ENCODE measurements at places on chromosomes 7 and 10.

DNA sequence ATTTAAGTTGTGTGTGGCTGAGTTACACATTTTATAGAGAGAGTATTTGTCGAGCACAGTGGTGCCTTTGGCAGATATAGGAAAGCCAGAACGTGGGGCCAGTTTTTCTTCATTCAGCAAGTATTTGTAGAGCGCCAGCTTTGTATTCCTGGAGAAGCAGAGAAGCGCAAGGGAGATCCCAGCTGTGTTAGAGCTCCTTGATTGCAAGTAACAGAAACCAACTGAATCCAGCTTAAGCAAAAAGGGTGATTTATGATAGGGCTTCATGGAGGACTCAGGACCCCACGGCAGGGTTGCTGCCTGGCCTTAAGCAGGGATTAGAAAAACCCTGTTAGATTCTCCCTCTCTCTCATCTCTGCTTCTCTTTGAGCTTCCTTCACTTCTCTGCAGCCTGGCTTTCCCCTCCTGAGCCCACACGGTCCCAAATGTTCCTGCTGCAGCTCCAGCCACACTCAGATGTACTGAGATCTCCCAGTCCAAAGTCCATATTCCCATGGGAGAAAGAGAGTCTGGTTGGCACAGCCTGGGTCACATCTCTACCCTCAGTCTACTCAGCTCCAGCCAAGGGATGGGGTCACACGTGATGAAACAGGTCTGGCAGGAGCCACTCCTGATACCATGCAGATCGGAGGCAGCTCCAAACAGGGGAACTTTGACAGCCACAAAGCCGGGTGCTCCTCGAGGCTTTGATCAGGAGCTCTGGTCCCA lies 16.7 kb downstream of the UBTD1 start:
- no peak for DNase-seq

DNA sequence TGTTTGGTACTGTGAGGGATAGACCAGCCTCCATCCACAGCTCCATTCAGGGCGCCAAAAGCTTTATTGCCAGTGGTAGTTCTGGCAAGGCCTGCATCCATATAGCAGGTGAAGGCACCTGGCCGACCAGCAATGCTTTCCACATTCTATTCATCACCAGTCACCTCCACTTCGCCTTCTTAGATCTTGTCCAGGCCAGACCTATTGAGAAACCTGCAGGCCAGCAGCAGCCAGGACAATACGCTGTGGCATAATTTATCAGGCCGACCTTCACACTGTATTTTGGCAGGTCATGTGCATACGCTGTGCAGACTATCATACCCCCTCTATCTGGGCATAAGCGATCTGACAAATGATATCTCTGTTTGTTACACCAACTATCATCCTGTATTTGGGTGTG lies 15.2 kb upstream of the KNDC1 start:
- no peak for DNase-seq

- no peak for DNase-seq
Measured at GRCh38 chr10:82742478-82742877, 867.5 kb downstream of the NRG3 start.

DNA sequence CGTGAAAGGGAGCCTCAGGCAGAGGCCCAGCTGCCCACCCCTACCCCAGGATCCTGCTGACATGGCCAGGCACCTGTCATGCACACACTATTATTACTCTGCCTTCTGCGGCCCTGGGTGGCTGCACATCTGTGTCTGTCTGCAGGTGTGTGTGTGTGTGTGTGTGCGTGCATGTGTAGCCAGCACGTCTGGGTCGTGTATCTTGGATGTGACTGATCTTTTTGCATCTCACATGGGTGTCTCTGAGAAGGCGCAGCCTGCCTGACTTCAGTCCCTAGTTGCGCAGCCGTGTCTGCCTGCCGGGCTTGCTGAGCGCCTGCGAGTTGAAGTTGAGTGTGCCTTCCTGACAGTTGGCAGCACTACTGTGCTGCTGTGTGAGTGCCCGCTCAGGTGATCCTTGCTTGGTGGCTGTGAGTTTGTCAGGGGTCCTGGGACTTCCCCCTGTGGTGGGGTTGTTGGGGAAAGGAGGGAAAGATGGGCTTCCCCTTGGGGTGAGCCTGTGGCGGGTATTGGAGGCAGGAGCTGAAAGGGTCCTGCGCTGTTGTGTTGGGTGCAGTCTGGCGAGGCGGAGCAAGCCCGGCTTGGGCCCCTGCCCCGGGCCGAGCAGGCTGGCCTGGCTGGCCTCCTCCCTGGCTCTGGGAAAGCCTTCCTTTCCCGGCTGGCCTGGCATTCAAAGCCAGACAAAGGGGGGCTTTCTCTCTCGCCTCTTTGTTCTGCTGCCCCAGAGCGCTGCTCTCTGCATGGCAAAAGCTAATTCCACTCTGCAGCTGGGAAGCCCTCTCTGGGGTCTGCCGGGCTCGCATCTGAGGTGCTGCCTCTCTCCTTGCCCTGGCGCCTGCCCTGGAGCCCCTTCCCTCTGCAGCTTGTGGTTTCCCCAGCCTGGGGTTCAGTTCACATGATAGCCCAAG lies 4.9 kb downstream of the TRIM8 start:
- peak; percentile 33 for DNase-seq

DNA sequence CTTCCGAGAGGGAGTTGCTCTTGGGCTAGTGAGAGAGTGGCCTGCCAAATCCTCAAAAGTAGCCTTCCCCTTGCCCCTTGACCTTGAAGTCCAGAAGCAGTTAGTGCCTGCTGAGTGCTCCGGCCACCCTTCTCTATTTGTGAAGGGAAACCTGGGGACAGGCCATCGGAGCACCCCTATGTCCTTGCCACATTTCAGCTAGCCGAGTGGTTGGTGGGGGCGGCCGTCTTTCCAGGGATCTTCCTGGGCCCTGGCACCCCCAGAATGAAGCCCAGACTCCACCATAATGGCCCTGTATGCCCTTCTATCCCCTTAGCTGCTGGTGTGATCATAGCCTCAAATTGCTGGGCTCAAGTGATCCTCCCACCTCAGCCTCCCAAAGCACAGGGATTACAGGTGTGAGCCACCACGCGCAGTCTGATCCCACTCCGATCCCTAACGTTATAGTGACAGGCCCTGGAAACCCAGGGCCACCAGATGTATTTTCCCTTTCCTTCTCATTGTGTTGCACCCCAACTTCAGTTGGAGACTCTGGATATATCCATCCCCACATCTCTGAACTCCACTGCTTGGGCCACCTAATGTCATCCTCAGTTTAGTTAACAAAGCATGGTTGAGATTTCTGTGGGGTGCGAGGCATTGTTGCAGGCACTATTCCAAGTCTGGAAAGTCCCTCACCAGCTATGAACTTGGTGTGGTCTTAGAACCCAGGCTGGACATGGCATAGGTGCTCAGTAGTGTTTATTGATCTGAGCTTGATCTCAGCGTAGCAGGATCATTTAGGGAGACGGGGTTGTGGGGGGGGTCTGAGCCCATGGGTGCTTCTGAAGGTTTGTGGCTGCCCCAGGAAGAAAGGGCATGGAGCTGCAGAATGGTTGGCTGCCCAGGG lies 1.6 kb downstream of the TSPAN14 start:
- DNase-seq: no peak

DNA sequence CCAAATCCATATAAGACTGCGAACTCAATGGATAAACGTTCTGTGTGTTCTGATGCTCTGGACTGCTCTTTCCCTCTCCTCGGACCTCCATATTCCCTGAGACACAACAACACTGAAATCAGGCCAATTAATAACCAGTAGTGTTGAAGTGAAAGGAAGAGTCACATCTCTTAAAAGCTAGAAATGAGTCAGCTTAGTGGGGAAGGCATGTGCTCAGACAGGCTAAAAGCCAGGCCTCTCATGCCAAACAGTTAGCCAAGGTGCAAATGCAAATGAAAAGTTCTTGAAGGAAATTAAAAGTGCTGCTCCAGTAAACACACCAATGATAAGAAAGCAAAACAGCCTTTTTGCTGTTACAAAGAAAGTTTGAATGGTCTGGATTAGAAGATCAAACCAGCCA lies 29.3 kb downstream of the TNS3 start:
- DNase-seq: no peak

- no peak for DNase-seq
Measured at GRCh38 chr7:138773817-138774216, 24.0 kb upstream of the TMEM213 start.

GRCh38 chr10:28569506-28570159 lies 36.7 kb downstream of the WAC start:
- DNase-seq: no peak

- no peak for DNase-seq
Measured at GRCh38 chr10:28719789-28720436, 42.6 kb downstream of the BAMBI start.

GRCh38 chr7:16721541-16721940 lies 32.0 kb upstream of the TSPAN13 start:
- peak; percentile 16 for DNase-seq

DNA sequence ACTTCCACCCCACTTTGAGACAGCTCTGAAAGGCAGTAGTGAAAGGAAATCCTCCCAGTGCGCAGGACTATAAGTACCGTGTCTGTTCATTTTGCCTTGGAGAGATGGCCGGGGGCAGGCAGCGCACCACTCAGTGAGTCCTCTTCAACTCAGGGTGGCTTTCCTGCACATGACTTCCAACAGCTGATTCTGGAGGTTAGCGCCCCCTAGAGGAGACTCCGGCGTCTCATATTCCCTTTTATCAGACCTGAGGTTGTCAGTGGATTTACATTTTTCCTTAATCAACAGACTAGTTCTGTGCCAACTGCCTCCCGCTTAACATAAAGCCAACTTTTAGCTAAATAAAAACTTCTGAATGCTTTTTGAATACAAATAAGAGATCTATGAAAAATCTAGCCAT lies 101.0 kb downstream of the HERPUD2 start:
- no peak for DNase-seq

GRCh38 chr10:33698033-33698432 lies 363.6 kb upstream of the NRP1 start:
- no peak for DNase-seq

DNA sequence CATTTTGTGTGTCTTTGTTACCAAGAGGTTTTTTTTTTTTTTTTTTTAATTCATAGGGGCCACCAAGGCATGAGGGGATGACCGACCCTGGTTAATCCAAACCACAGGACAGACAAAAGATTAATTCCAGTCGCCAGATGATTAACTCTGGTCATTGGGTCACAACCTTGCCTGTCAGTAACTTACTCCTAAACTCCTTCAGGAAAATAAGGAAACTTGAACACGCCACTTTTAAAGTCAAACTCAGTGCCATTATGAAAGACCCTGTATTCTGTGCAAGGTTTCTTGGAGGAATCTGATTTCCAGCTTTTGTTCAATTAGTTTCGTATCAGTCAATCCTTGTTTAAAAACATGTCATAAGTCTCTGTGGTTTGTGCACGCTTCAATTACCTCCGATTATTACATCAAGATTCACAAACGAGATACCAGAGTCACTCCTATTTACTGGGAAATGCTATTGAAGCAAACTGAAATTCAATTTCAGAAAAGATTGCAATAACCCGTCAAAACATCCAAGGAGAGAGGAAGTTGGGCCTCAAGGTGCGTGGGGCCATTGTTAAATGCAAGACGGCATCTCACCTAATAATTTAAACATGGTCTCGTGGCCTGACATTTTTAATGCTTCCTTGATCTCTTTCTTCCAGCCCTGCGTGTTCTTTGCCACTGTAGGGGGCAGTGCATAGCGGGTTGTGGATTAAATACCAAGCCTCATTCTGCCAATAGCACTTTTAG lies 44.0 kb downstream of the NRP1 start:
- no peak for DNase-seq

DNA sequence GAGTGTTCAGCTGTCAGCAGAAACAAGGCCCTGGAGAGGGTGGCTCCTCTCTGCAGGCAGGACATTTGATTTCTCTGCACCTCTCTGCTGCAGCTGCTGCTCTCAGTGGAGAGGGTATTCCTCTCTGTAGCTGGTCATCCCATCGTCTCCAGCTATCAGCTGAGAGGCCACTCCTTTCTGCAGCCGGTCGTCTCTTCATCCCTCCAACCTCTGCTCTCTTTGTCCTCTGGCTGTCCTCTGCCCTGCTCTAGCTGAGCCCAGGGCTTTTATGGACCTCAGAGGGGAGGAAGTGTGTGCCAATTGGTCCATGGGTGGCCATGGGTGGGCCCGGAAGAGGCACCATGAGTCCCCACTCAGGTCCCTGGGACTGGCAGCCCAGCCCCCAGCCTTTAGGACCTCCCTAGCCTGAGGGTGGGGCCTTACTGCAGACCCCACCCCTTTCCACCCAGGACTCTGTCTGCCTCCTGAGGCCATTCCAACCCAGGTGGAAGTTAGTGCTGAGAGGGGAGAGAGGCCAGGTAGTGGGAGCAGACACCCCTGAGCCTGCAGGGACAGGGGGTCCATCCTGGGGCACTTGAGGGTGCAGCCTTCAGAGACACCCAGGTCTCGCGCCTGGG lies 26.2 kb upstream of the CDCA7L start:
- DNase-seq: no peak

- no peak for DNase-seq
Measured at GRCh38 chr7:5693529-5693928, 87.9 kb downstream of the RNF216 start.

DNA sequence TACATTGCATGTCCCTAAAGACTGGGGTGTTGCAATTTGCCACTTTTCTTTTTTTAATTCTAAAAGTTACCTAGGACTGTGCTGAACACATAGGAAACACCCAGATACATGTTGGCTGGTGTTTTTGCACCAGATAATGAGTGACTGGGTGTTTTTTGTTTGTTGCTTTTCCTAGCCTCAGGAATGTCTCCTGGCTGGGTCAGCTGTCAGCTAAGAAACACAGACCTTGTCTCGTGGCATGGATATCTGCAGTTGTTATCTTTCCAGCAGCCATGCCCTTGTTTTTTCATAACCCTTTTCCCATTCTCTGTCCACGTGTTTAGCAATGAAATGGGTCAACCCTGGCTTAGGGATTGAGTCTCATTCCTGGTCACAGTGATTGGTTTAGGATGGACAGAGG lies 433.9 kb upstream of the ZMIZ1 start:
- no peak for DNase-seq

DNA sequence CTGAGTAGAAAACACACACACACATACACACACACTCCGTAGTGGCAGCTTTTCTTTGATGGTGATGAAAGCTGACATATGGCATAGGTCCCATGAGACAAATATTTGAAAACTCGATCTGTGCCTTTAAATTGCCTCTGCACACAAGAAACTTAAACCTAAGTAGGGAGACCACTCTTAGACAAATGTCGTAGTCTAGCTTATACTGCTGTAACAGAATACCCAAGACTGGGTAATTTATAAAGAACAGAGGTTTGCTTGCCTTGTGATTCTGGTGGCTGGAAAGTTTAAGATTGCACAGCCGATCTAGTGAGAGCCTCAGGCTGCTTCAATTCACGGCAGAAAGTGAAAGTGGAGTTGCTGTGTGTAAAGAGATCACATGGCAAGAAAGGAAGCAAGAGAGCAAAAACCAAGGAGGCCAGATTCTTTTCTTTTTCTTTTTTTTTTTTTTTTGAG lies 489.4 kb upstream of the SORCS1 start:
- no peak for DNase-seq

GRCh38 chr7:138720286-138720685 lies 19.1 kb upstream of the SVOPL start:
- DNase-seq: no peak

DNA sequence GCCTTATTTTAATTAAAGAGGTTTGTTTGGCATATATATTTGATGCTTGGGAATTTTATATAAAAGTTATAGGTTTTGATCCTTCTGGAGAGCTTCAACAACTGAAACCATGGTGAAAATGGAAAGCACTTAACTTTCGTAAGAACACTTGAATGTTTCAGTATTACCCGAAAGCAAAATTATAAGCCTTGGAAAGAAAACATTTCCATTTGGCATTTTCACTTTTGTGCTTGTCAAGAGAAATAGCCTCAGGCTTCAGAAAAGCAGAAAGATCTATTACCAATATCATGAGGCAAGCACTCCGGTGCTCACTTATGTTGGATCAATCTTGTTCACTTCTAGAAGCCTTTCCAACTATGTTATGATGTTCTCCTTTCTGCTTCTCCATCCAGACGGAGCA lies 256.0 kb downstream of the TRIL start:
- no peak for DNase-seq

All from stimulated activated CD4-positive, alpha-beta T cell treated with anti-CD3 and anti-CD28 coated beads, Interleukin-4, amount 100 ng/mL, for 24 hours (primary cell).